T-helper 1 cell (primary cell): ENCODE measurements at places on chromosomes 1 and 21.

DNA sequence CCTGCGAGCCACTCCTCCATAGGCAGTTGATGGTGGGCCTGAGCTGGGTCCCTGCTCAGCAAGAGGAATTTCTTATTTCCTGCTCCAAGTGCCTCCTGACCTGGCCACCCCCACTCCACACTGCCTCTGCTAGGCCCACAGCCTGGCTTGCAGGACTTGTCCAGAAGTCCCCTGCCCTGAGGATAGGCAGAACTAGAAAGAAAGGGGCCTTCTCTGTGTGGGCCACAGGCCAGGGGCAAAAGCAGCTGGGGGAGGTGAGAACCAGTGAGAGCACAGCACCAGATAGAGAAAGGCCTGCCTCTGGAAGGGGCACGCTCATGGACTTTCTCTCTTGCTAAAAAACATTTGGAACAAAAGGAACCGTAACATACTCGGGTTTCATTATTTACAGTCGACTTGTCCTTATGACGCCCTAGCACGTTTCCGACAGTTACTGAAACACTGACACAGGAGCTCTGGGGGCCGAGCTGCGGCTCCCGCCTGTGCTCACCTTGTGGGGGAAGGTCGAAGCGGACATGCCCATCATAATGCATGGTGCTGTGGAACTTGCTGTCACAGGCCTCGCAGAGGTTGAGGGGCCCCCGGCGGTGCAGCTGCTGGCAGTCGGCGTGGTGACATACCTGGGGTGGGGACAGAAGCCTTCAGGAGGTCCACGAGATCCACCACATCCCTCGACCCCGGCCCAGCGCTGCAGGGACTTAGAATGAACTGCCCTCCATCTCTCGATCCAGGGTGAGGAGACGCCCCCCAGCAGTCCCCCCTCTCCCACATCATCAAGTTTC, 11.3 kb upstream of the TNFRSF25 start:
- DNase-seq, result no peak

DNA sequence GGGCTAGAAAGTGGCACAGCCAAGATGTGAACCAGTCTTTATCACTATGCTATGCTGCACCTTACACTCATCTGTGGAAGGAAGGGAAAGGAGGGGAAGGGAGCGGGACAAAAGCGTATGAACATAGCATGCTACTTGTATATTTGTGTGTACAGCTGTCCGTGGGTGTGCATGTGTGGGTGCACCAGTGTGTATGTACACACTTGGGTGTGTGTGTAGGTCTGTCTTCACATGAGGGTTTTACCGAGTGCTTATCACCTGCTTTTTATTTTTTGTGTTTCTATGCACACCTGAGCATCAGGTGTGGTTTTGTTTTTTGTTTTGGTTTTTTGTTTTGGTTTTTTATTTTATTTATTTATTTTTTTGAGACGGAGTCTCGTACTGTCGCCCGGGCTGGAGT, 255.7 kb downstream of the RRAGC start:
- no peak for DNase-seq

GRCh38 chr1:109822749-109823542, 59.2 kb upstream of the EPS8L3 start:
- DNase-seq, result no peak

DNA sequence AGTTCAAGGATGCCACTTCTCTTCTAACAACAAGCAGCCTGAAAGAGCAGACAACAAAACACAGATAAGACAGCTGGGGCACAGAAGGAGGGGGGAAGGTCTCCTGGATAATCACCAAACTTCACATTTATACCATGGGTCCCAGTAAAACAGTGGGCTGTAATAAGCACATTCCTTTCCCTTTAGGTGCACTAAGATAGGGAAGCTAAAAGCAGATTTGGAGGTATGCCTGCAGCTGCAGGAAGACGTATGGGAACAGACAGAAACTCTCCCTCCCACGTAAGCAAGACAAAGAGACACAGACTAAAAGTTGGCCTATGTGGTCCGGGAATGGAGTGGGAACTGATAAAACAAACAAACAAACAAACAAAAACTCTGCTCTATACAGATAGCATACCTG, 612.1 kb downstream of the MRPL39 start:
- DNase-seq, result no peak

DNA sequence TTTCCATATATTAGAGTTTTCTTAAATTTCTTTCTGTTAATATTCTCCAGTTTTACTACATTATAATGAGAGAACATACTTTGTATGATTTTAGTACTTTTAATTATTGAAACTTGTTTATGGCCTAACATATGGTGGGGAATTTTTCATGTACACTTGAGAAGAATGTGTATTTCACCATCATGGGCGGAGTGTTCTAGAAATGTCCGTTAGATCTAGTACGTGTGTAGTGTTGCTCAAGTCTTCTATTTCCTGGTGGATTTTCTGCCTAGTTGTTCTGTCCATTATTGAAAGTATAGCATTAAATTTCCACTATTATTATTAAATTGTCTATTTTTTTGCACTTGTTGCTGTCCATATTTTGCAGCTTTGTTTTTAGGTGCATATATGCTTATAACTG, 64.0 kb upstream of the RGS21 start:
- no peak for DNase-seq

DNA sequence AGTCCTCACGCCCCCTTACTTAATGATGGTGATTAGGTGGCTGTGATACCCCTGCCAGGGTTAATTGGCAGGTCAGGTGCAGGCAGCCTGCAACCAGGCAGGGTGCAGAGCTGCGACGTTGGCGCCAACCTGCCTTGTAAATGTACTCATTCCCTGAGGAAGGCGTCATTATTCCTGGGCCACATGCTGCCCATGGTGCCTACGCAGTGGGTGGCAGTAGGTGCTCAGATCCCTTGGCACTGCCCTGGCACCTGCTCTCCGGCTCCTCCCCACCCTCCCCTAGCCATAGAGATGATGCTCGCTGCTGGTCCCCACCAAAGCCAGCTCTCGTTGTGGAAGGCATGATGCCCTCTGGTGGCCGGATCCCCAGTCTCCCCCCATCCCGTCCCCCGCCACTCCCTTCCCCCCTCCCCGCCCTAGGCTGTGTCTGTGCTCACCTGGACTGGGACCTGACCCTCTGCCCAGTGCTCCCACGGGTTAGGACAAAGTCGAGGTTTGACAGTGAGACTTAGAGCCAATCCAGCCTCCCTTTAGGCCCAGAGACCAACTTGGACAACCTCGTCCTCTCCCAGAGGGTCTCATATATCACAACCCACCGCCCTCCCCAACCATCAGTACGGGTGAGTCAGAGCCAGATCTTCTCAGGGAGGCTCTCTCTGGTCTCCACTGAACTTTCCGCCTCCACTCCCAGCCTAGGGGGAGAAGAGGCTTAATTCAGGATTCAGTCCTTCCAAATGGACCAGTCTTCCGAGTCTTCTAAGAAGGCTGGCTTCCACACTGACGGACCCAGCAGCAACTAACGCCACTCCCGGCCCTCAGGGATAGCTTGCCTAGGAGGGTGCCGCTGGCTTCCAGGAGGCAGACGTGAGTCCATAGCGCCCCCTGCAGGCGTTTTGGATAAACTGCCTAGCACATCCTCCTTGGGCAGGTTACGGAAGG, 5.7 kb downstream of the KRTCAP2 start:
- peak; percentile 65 for DNase-seq

GRCh38 chr1:118149799-118150198, 35.2 kb downstream of the SPAG17 start:
- DNase-seq, result no peak

- DNase-seq, result no peak
Observed at GRCh38 chr1:51342591-51343206, 12.3 kb upstream of the TTC39A start.

DNA sequence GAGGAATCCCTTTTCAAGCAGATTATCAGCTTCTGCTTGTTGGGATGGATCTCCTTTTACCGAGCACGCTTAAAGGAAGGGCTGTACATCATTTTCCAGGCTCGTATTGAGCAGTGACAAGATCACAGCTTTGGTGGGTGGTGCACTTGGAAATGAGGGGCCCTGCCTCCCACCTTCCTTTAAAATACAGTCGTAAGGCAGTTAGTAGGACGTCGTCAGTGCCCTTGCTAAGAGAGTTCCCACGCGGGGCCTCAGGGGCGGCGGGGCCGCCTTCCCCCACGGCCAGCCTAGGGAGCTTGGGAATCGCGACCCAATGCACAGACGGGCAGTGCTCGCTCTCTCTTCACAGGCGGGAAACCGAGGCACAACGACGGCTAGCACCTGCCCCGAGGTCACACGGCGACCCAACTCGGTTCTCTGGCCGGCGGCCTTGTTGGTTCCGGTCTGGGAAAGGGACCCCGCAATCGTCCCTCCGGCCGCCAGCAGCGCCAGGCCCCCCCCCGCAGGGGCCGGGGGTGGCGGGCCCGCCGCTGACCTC, 58.6 kb downstream of the H3-3A start:
- no peak for DNase-seq

DNA sequence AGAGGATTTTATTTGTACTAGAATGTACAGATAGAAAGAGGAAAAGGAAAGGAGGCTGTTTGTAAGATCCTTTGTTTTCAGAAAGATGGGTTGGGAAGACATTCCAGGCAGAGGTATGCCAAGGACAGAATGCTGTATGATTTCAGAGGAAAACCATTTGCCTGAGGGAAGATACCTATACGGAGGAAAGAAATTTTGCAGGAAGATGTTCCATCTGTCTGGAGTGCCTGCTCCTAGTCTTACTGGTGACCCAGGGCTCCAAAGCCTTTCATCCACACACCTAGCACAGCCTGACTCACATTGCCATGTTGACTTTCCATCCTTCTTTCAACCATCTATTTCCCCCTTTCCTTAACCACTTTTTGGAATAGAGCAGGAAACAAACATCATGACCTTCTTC, 18.2 kb downstream of the SAMD13 start:
- DNase-seq, result no peak
